ENCODE measurements at places on chromosomes 2 and 18.

GRCh38 chr2:79860228-79861058 is 347.6 kb downstream of the CTNNA2 start:
- no peak for DNase-seq

DNA sequence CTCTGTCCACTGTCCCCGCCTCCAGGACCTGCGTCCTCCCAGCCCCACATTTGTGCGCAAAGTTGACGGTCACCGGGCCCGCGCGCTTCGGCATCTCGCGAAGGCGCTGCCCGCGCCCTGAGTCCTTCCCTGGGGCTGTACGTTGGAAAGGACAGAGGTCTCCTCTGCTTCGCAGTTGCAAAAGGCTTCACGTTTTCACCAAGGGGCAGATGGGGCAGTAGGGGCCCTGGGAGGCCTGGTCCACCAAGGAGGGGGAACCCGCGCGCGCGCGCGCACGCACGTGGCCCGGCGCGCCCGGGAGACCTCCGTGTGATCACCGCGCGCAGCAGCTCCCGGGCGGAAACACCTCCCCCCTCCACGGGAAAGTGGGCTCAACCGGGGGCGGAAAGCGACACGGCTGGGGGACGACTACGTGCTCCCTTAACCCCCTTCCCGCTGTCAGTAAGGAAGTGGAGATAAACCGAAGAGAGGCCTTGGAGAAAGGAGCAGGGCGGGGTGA is 21.9 kb downstream of the TEX44 start:
- no peak for DNase-seq

DNA sequence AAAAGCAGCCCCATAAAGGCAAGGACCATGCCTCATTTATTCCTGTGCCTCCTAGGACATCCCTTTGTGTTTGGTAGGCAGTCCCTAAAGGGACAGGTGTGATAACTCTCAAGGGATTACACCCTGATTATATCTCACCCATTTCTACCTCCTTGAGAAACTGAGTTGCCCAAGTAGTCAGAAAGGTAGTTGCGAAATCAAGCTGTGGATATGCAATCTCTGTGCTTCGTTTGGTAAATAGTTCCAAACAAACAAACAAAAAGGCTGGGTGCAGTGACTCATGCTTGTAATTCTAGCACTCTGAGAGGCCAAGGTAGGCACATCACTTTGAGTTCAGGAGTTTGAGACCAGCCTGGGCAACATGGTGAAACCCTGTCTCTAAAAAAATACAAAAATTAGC is 100.2 kb upstream of the ARL5A start:
- DNase-seq, result no peak

DNA sequence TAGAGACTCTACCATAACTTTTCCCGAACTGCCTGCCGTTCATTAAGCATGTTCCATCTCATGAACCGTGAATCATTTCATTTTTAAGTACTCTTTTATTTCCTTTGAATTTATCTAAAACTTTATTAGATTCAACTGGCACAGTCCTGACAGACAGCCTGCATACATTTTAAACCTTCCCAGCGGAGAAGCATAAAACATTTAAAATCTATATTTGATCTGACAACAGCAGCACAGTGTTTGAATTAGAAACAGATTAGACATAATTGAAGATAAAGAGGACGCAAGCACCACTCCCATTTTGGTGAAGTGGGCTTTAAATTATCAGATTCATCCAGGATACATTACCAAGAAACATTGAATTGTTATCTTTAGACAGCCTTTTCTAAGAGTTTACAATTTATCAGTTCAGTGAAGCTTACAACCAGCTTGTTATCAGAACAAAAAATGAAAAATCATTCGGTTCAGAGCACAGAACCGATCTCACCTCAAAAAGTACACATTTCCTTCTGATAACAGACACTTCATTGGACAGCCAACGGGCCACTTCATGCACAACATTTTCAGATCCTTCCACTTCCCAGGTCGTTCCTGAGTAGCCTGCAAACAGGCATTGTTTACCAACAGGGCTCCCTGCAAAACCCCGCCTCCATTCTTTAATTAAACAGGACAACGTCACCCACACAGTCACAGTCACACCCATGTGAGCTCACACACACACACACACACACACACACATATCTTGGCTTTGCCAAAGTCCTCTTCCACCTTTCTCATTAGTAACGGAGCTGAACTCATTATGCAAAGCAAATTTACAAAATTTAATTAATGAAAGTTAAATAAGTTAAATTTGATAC is 171.2 kb downstream of the SP3 start:
- DNase-seq, result no peak

DNA sequence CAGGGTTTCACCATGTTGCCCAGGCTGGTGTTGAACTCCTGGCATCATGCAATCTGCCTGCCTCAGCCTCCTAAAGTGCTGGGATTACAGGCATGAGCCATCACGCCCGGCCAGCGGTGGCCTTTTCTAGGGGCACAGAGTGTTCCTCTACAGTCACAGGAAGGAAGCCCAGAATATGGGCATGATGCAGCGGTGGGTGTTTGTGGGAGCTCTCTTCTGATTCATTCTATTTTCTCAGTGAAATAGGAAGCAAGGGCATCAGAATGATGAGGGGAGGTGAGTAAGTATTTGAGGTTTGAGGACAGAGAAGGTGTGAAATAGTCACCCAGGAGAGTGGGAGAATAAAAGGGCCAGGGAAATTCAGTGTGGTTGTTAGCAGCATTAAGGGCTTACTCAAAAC is 70.3 kb upstream of the PSME4 start:
- no peak for DNase-seq

DNA sequence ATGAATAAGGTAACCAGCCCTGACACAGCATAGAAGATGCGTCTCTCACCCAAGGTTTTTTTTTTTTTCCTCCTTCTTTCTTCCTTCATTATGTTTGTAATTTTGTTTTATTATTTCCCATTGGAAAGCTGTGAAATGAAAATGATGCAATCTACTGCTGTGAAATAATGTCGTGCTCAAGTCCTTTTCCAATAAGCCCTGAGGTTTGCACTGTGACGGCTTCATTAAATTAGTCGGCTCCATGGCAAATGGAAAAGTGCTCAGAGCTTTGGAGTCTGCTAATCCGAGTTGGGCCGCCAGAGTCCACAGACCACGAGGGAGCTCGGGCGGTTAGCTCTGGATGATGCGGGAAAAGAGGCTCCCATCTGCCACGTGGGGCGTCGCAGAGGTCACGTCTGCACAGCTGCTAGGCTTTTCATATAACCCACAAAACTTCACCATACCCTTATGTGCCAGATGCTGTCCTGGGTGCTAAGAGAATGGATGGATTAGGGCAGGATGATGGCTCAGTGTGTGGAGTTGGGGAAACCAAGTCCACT is 92.3 kb upstream of the CAPN13 start:
- no peak for DNase-seq

- no peak for DNase-seq
These were observed 47.2 kb upstream of the RAB12 start for GRCh38 chr18:8562070-8562469.

DNA sequence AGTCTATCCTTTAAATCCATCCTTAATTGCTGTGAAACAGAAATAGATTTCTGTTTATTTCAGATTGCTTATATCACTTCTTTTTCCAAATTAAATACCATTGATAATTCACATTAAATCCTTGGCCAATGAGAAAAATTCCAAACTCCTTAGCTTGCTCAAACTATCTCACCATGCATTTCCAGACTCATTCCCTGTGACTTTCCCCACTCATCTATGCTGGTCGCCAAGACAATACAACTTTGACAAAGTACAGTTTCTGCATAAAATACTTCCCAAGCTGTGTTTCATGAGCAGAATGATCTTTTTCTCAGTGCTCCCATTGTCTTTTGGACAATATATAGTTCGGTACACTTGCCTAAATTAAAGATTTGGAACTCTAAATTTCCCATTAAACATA is 575.6 kb downstream of the CPS1 start:
- DNase-seq, result no peak

DNA sequence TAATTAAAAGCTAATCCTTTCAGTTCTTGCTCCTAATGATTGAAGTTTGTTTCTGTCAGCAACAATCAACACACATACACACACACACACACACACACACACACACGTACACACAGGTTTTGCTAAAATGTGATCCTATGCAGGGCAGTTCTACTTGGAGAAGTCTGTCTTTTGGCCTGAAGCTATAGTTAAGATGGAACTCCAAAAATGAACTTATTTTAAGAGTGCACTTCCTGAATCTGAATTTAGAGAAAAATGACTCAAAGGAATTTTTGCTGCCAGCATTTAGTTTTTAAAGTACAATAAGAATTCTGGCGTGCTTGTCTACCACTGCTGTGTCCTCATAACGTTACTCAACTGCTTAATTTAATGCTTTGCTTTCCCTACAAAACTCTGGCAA is 6.6 kb downstream of the GALNT5 start:
- DNase-seq, result no peak

DNA sequence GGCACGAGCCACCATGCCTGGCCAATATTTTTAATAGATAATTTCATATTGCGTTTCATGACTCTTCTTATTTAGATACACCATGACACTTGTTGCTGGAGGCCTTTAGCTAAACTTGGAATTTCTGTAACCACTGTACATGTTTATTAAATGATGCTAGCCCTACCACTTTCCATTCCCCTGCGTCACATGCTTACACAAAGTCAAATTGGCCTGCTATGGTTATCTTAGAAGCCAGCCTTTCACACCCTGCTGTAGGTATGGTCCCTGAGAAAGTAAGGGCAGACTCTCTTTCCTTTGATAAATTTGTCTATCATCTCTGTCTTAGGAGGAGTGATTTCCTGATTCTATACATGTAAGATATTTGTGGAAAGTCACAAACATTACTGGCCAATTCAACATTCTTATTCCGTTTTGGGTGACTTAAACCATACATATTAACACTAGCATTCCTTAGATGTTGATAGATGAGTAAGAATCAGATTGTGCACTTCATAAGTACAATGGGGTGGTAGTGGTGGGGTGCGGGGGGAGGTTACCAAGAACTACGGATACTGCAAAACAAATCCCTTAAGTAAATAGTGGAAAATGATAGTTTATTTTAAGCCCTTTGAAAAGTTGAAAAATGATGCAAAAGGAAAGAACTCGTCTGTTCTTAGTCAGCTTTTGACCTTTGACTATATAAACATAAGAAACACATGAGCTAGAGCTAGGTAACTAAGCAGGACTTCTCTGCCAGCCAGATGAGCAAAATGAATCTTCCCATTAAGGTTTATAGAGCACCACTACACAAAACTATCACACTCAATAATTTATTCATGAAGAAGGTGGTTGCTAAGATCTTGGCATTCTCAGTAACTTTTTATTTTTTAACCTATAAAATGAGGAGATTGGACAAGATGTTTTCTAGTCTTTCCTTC is 7.9 kb upstream of the NDUFV2 start:
- DNase-seq, result no peak

DNA sequence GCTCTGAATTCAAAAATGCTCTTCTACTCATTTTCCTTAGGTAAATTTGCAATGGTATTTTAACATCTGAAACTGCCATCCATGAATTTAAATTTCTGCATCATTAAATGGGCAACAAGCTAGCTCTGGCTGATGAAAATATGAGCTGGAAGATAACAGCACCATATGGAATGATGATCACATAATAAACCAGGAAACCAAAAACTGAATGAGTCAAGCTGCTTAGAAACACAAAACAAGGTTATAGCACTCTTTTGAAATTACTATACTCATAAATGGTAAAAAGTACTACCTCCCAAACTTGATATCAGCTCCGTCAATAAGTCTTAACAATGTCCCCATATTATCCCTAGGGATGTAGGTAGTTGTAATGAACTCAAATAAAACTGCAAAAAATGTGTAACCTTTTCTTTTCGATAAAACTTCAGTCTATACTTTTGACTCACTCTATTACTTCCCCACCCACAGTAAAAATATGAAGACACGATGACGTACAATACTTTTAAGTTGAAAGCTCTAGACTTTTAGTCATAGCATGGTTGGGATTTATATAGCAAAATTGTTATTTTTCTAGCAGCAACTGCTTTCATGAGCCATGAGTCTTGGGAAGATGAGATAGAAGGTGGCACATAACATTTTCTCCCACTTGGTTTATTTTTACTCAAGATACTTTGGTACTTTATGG is 396.7 kb downstream of the CDH2 start:
- DNase-seq, result no peak

DNA sequence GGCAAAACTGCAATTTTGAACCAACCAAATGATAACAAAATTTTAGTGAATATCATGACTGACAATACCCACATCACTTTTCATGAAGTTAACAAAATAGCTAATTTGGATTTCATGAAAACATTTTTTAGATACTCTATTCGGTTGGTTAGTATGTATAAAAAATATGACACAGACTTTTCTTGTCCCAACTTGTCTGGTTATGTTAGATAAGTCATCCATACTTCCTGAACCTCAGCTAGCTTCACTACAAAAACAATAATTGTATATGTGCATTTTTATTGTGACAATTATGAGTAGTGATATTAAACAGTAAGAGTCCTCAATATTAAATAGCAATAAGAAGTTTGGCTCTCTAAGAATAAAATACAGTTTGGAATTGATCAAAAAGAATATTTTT is 408.1 kb upstream of the DSEL start:
- DNase-seq, result no peak

DNA sequence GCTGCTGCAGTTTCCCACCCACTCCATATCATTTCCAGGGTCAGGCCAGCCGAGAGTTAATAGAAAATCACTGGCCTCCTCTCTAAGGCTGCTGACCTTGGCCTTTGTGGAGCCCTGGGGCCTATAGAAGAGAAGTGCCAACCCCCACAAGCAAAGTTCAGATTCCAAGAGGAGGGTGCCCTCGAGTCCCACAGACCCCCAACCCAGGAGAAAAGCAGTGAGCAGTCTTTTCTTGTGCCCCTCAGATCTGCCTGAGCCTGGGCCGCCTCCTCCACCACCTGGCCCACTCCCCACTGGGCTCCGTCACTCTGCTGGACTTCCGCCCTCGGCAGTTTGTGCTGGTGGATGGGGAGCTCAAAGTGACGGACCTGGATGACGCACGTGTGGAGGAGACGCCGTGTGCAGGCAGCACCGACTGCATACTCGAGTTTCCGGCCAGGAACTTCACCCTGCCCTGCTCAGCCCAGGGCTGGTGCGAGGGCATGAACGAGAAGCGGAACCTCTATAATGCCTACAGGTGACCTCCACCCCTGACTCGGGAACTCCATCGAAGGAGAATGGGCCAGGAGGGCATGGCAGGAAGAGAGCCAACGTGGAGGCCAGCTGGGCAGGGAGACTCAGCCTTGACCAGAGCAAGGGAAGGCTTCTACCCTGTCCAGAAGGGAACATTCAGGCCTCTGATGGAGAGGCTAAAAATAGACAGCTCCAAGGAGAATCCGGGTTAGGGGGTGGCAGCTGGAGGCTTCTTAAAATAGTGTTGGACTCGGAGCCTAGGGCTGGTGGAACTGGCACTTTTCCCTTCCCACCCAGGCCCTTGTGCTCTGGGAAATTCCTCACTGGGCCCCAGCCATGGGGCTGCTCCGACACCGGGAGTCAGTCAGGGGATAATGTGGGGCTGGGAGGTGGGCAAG is 6.2 kb downstream of the PKDCC start:
- DNase-seq, result no peak

- no peak for DNase-seq
These were observed 402.1 kb downstream of the ZNF521 start for GRCh38 chr18:24949908-24950307.
